Liver (tissue), 10 donors: ENCODE measurements at places on chromosomes 12 and 14. TPM values are rescaled to one million over a fixed set of nuclear protein-coding genes. Genes with fewer than 3 reads are reported as not detected.
A peak's percentile ranks its signal among the peaks of the same experiment; 100 is the strongest.

- DNase-seq, result peak; percentile 32
Observed at GRCh38 chr12:49871263-49871561, 28.3 kb upstream of the BCDIN3D start.

GRCh38 chr12:45880533-45880932 lies 109.8 kb downstream of the SCAF11 start:
- no peak for DNase-seq

GRCh38 chr12:99393763-99394162 lies 253.8 kb upstream of the GARIN6 start:
- DNase-seq, result no peak

- no peak for DNase-seq
Observed at GRCh38 chr14:103522649-103523574, at the start of gene CKB. Gene CKB, minus strand, starts transcription at chr14:103522830. Its CDS starts 337 bp downstream, at chr14:103522493.

DNA sequence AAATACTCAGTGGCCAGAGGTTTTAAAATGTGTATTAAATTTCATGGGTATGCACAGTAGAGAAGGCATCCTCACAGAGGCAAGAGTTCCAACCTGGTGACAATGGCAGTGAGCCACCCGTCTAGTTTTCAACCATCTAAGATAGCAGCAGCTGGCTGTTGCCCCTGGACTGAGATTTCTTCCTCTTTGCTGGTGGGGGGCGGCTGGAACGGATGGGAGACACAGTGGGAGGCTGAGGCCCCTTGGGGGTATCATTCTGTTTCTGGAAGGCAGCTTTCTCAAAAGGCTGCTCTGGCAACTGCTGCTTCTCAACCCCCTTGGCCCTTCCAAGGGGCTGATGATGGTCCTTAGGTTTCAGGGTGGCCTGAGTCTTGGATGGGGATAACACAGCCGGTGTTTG lies 1.0 kb upstream of the IFFO1 start:
- DNase-seq, result no peak

DNA sequence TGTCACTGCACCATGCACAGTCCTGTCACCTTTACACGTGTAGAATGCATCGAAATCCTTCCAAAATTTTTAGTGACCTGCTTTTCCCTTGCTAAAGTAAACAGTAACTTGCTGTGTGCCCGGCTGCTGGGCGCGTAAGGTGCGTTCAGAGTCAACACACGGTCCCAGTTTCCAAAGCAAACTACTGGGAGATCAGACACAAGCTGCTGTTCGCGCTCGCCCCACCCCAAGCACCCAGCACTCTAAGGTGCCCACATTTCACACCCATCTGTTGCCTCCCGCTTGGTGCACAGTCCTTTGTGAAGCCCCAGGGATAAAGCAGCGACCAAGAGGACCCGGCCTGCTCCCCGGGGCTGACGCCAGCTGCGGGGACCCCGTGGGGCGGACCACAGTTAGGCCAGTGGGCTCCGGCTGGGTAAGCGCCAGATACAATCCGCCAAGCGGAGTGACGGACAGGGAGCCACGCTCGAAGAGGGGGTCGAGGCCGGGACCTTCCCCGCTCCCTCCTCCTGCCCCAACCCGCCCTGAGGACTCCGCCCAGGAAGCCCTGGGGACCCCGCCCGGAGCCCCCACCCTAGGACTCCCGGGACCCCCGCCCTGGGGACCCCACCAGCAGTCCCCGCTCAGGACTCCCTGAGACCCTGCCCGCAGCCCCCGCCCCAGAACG lies 633 bp downstream of the STX2 start:
- DNase-seq, result peak; percentile 53

DNA sequence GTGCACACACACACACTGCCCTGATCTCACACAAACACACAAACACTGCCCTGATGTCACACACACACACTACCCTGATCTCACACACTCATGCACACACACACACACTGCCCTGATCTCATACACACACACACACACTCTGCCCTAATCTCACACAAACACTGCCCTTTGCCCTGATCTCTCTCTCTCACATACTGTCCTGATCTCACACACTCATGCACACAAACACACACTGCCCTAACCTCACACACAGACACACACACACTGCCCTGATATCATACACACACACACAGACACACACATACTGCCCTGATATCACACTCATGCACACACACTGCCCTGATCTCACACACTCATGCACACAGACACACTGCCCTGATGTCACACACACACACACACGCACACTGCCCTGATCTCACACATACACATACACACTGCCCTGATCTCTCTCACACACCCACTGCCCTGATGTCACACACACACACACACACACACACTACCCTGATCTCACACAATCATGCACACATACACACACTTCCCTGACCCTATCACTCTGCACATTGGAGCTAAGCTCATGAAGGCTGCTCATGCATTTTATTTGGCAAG lies 97.6 kb upstream of the DIO3 start:
- DNase-seq, result no peak

- no peak for DNase-seq
Observed at GRCh38 chr12:1640328-1641234, 11.6 kb downstream of the WNT5B start.

- DNase-seq, result no peak
Observed at GRCh38 chr14:68817506-68818212, 24.8 kb upstream of the ZFP36L1 start.

GRCh38 chr14:101442451-101442850 lies 118.8 kb upstream of the DIO3 start:
- no peak for DNase-seq

DNA sequence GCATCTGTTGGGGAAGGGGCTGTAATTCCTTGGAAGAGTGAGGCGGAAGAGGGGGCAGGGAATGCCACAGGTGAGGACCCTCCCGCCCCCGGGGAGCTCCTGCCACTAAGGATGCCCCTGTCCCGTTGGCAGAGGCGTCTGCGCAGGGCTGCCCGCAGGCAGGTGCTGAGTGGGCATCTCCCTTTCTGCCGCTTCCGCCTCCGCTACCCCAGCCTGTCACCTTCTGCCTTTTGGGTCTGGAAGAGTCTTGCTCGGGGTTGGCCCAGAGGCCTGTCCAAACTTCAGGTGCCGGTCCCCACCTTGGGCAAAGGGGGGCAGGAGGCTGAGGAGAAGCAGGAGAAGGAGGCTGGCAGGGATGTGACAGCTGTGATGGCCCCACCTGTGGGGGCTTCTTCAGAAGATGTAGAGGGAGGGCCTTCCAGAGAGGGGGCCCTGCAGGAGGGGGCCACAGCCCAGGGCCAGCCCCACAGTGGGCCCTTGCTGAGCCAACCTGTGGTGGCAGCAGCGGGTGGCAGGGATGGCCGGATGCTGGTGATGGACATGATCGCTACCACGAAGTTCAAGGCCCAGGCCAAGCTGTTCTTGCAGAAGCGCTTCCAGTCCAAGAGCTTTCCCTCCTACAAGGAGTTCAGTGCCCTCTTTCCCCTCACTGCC lies 10.0 kb downstream of the VRTN start:
- no peak for DNase-seq

- DNase-seq, result no peak
Observed at GRCh38 chr12:27437839-27438238, 8.7 kb upstream of the SMCO2 start.

- peak; percentile 12 for DNase-seq
Observed at GRCh38 chr12:131153956-131154355, 200.2 kb downstream of the ADGRD1 start.

GRCh38 chr14:78142998-78143397 lies 27.2 kb upstream of the NRXN3 start:
- DNase-seq, result no peak

Gene TMTC1
- 3.0 TPM for polyA plus RNA-seq

Gene SMAGP
- 6.4 TPM for polyA plus RNA-seq

Gene KRT82
- polyA plus RNA-seq, result not detected
